GM04503 (cell line): ENCODE measurements at places on chromosomes 16 and 17.
A peak's percentile ranks its signal among the peaks of the same experiment; 100 is the strongest.

DNA sequence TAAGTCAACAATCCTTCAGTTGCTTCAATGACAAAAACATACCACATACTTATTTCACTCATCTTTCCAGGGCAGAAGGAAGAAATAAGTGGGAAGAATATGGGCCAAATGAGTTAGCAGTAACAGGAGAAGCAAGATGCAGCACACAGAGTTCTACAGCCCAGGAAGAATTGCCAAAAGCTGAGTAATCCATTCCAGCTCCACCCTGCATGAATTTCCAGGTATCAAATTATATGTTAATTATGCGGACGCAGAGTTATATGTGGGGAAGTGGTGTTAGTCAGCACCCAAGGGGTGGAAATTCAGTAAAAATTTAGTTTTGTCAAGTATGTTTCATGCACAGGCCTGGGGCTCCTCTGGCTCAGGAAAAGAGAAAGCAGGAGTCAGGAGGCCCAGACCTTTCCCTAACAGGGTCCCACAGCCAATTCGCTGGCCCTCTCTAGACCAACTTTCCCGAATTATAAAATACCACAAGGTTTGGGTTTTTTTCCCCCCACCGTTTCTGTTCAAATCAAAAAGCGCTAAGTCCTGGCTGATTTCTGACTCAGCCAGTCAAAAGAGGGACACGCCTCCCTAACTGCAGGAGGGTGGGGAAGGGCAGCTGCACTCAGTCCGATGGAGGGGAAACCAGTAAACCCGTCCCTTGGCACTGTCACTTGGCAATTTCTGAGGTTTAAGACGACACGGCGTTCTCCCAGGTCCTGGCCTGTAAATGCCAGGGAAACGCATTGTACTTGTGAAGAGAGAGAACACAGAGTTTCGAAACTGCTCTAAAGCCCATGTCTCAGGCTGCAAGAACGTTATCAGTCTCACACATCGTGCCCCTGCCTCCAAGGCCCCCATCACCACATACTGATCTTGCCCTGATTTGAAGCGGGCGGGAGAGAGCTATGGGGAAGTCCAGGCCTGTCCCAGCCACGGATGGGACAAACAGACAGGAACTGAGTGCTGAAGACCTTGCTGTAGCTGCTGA, 58.1 kb downstream of the ZFHX3 start:
- DNase-seq: peak; percentile 72

- no peak for DNase-seq
These were observed 22.1 kb downstream of the VAC14 start for GRCh38 chr16:70778901-70779309.

DNA sequence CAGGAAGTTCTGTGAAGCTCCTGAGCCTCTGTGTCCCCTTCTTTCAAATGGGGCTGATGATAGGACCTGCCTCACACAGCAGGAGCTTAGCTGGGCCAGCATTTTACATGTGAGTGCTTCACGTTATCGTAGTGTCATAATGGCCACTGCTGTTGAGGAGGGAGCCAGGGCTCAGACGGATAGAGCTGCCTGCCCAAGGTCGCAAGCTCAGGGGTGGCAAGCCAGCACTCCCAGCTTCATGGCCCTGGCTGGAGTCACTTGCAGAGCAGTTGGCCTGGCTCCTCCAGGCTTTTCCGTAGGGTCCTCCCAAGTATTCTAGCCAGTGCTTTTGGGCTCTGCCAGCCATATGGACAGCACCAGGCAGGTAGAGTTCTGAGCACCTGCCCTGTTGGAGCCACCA, 115.1 kb downstream of the SOCS1 start:
- no peak for DNase-seq

- DNase-seq: no peak
These were observed 60.8 kb downstream of the TEX14 start for GRCh38 chr17:58630883-58631522.

DNA sequence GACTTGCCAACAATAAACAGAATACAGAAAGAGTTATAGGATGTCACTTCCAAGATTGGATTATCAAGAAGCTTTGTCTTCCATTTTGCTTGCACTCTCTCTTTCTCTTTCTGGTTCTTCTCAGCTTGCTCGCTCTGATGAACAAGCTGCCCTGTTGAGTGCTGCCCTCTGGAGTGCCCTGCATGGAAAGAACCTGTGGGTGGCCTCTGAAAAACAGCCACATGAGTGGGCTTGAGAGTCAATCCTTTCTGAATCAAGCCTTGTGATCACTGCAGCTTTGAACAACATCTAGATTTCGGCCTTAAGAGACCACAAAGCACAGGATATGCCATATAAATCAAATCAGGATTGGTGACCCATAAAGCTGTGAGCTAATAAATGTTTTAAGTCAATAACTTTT, 185.1 kb downstream of the KIF2B start:
- no peak for DNase-seq

GRCh38 chr16:64531401-64531800, 590.5 kb downstream of the CDH11 start:
- DNase-seq: no peak

- no peak for DNase-seq
These were observed 16.9 kb downstream of the SLX4 start for GRCh38 chr16:3594316-3595109.

DNA sequence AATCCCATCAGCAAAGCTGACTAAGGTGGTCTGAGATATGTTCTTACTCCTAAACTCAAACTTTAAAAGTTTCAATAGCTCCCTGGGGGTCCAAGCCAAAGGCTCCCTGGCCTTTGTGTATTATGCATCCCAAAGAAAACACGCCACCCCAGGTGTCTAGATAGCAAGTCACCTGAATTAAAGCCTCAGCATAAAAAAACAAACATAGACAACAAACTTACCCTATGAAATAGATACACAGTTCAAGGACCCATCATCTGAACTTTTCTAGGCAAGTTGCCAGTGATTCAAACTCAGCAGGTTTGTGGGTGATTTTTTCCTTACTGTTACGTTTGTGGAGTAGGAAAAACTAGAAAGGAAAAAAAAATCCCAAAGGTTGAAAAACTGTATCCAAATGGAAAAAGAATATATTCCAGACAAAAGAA, 12.5 kb downstream of the CMTM3 start:
- no peak for DNase-seq

- DNase-seq: no peak
These were observed 628 bp upstream of the ZNF18 start for GRCh38 chr17:11997972-11998233.

GRCh38 chr17:38608648-38609047, 2.9 kb upstream of the SRCIN1 start:
- DNase-seq: no peak
